ENCODE measurements at places on chromosomes 3 and 15.
A peak's percentile ranks its signal among the peaks of the same experiment; 100 is the strongest.

- no peak for DNase-seq
These were observed 1331.4 kb downstream of the NSUN3 start for GRCh38 chr3:95394286-95394685.

DNA sequence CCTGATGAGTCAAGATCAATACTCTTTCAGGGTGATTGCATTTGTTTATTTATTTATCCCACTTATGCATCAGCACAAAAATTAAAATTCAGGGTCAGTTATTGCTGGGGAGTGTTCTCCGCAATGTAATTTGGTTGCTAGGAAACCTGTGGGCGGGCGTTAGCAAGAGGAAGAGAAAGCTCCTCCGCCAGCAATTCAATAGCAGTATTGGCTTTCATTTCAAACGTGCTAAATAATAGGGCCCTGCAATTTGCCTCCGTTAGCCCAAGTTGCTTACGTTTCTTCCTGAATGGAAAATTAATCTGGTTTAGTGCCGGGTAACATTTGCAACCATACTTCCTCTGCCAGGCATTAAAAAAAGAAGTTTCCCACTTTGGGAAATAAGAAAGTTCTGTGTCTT, 35.5 kb upstream of the PLCL2 start:
- DNase-seq, result no peak

GRCh38 chr15:89967881-89968280, 33.2 kb upstream of the ZNF710 start:
- DNase-seq, result no peak

DNA sequence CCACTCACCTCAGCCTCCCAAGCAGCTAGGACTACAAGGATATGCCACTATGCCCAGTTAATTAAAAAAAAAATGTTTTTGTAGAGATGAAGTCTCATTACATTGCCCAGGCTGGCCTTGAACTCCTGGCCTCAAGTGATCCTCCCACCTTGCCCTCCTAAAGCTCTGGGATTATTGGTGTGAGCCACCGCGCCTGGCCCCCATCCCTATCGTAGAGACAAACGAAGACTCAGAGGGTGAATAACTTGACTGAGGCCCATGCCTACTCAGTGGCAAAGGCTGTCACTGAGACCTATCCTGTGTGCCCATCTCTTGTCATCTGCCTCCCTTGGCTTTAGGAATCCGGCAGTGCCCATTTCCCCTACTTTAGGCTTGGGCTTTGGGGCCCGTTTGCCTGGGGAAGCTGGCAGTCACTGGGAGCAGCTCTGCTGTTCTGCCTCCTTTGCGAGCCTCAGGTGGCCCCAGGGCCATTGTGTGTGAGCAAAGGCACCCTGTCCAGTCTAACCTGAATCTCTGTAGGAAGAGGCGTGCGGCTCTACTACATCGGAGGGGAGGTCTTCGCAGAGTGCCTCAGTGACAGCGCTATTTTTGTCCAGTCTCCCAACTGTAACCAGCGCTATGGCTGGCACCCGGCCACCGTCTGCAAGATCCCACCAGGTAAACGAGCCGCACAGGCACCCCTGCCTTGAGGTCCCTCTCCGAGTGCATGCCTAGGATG, 70.1 kb downstream of the AAGAB start:
- no peak for DNase-seq

GRCh38 chr15:70281811-70282307, 184.1 kb upstream of the TLE3 start:
- no peak for DNase-seq

GRCh38 chr15:71780115-71780976, 30.0 kb upstream of the NR2E3 start:
- DNase-seq, result peak; percentile 36

DNA sequence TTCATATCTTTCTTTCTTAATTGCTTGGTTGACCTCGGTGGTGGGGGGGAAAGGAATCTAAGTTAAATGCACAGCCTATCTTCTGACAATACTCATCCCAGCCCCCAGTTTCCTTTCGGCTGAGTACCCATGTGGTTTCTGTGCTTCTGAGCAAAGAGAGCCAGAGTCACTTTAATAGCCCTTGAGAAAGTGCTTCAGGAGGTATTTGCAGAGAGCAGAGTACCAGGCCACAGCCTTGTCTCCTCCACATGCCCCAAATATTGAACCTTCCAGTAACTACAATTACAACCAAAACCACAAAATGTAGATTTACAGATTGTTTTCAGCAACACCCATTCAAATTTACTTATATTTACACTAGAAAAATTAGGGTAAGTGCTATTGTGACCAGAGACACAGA, 647.4 kb downstream of the NR2F2 start:
- no peak for DNase-seq

DNA sequence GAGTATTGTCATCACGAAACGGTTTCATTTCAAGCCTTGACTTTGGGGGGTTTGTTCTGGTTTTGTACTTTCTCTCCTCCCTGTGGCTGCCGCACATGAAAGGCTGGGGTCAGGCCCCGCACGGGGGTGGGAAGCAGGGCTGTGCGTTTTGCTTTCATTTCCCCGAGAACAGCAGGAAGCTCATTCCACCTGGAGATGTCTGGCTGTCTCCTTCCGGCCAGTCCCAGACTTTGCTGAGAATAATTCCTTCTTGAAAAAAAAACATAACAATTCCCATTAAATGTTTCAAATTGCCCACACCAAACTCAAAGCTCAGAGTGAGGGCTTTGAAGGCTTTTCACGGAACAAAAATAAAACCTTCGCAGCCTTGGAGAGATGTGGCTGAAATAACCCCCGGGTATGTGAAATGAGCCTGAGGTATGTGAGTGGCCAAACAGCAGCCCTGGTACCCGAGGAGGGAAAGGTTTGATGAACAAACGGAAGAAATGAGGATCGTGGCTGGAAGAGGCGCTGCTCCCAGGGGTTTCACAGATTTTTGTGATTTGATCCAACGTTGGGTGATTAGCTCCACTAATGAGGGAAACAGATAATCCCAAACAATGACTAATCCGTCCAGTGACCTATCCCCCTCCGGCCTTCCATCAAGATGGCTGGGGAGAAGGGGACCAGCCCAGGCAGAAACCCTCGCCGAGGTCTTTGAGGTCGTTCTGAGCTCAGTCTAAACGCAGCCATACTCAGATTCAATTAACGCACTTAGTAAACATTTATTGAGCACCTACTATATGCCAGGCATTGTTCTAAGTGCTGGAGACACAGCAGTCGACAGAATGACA, 126.9 kb upstream of the MEF2A start:
- DNase-seq, result no peak

DNA sequence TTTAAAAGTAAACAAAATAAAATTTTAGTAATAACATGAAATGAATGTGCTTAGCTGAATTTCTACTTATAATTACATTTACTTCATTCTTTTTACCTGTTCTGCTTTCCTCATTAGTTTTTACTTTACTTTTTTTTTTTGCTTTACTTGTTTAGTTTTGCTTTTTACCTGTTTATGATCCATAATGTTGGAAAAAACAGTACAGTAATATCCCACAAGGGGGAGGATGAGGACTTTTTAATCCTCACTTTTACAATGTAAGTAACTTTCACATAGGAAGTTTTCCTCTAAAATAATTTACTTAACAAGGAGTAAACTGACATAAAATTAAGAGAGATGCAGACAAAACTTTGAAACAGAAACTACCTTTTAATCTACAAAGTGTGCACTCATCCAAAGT, 268.7 kb downstream of the TBC1D5 start:
- DNase-seq, result no peak

- DNase-seq, result peak; percentile 23
These were observed 408 bp downstream of the WDR82 start for GRCh38 chr3:52277972-52278509.

GRCh38 chr3:39748002-39748401, 61.4 kb upstream of the MYRIP start:
- DNase-seq, result no peak

DNA sequence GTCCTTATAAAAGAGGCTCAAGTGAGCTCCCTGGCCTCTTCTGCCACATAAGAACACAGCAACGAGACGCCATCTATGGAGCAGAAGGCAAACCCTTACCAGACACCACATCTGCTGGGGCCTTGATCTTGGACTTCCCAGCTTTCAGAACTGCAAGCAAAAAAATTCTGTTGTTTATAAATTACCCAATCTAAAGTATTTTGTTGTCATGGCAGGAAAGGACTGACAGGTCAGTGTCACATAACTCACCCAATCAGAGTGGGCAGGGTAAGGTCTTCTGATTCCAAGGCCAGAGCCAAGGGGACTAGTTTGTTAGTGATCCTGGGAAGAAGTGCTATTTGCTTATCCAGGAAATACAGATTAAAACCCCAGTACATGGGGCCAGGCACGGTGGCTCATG, 98.9 kb downstream of the HMG20A start:
- no peak for DNase-seq

- DNase-seq, result no peak
These were observed 3.3 kb downstream of the WNT7A start for GRCh38 chr3:13876451-13877100.

DNA sequence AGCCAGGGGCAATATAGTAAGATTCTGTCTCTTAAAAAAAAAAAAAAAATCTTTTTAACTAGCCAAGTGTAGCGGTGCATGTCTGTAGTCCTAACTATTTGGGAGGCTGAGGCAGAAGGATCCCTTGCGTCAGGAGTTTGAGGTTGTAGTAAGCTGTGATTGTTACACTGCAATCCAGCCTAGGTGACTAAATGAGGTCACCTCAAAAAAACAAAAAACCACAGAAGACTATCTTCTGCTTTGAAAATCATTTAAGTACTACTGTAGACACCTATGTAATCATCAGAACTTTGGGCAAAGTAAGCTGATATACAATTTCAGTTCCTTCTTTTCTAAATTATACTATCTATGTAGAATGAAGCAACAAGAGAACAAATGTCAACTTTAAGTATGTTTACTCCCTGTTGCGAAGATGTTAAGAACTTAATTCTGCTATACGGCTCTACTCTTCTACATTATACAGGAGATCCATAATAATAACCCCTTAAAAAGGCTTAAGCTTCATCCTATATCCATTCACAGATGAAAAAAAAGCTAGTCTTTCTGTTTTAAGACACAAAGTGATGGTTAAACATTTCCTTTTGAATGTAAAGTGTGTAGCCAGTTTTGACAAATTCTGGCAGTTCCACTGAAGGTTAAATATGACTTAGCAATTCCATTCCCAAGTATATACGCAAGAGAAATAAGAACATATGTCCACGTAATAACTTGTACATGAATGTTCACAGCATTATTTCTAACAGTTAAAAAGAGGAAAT, 15.2 kb downstream of the DAZL start:
- DNase-seq, result no peak

- peak; percentile 95 for DNase-seq
These were observed 420.3 kb upstream of the CFAP20DC start for GRCh38 chr3:59469948-59470723.

GRCh38 chr3:129441215-129441614, 1.2 kb downstream of the IFT122 start:
- no peak for DNase-seq

GRCh38 chr3:68210635-68211034, 556.2 kb upstream of the SUCLG2 start:
- DNase-seq, result no peak

DNA sequence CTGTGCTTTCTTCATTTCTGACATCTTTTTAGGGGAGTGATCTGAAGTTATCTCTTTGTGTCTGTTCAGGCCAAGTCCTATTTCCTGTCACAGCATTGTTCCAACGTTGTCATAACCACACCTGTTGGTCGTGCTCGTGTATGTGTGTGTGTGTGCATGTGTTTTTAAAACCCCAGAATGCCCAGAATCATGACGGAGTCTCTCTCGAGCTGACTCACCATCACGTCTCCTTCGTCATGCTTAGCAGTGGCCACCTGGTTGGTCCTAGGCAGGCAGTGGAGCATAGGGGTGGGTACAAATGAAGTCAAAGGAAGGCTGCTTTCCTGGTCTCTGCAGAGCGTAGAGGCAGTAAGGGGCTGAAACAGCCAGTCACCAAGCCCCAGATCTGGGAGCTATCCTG, 126.8 kb upstream of the ABHD17C start:
- no peak for DNase-seq

DNA sequence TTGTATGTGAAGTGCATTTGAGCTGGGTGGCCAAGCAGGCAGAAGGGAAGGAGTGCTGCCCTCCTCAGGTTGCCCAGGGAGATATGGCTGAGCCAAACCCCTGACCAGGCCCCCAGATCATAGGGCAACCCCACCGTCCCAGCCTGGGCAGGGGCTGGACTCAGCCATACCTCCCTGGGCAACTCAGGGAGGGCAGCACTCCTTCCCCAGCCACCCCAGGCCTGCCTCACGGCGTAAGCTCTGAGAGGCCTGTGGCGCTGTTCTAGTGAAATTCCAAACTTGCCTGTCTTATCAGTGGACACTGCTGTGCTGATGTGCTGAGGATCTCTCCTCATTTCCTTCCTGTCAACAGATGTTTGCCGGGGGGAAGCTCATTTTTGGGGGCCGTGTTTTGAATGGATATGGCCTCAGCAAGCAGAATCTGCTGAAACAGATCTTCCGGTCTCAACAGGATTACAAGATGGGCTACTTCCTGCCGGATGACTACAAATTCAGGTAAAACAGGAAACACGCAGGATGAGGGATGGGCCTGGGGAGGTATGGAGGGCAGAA, 57.6 kb upstream of the FGD5 start:
- DNase-seq, result no peak

DNA sequence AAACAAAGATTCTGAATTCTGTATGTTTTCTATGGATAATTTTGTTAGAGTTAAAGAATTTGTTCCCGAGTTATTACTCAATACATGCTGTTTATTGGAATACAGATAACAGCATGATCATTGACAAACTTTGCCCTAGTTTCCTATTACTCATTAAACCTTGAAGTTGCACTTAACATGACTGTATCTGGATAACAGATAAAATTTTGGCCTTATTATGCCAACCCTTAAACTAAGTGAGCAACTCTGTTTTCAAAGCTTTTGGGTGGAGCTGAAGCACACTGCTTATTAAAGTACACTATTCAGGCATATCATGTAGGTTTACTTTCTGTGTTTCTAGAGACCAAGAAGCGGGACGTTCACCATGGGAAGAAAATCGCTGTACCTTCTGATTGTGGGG, at the start of gene AADAC:
Gene AADAC (plus strand): TSS at position 318 of the 400 bp plus-strand sequence. CDS start 47 bp downstream, at position 365.
- DNase-seq, result no peak

DNA sequence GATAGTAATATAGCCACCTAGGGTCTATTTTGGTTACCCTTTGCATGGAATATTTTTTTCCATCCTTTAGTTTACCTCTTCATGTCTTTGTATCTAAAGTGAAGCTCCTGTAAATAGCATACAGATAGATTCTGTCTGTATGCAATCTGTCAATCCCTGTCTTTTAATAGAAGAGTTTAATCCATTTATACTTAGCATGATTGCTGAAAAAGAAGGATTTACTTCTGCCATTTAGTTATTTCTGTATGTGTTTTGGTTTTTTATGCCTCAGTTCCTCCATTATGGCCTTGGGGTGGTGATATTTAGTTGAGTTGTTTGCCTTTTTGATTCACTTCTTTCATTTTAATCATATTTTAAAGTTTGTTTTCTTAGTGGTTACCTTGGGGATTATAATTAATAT, 29.0 kb downstream of the PCCB start:
- no peak for DNase-seq

DNA sequence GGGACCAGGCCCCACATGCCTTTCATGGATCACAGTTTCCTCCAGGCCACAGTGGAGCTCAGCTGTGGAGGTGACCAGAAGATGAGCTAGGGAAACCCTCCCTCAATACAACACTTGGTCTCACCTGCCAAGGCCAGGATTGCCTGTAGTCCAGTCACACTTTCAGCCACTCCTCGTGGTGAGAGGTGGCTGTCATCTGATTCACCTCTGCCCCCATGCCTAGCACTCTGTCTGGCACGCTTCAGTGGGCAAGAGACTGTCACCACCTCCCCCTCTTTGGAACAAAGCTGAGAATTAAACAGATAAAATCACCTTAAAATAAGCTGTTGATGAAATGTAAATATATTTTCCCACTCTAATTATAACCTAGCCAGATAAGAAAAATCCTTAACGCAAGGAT, 4.0 kb upstream of the IL17RD start:
- DNase-seq, result peak; percentile 22

- no peak for DNase-seq
These were observed 53.7 kb upstream of the CSTA start for GRCh38 chr3:122271246-122271898.

Data from RCC 7860 (cell line).